Stimulated activated CD8-positive, alpha-beta memory T cell treated with anti-CD3 and anti-CD28 coated beads, Interleukin-4, amount 100 ng/mL, for 24 hours (primary cell): ENCODE measurements at places on chromosomes 5 and 9.

- DNase-seq = no peak
Measured at GRCh38 chr5:74020503-74020902, 394.5 kb downstream of the ARHGEF28 start.

- DNase-seq = no peak
Measured at GRCh38 chr5:568061-568781, 43.9 kb upstream of the CEP72 start.

DNA sequence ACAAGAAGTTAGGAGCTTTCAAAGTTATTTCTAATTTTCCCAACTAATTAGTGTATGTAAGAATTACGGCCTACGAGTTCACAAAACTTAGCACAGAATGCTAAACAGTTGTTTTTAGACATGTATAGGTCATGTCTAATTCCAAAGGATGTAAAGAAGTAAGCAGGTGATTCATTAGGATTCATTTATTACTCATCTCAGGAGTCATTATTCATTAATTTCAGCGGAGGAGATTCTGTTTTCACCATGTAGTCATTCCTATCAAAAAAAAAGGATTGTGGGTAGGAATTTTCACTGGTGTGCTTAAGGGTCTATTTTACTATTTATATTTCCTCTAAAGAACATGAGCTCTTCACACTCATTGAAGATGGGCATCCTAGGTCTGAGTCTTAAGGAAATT, 532.2 kb downstream of the ACTL7B start:
- DNase-seq = no peak

GRCh38 chr5:56457887-56458812, 225.0 kb upstream of the ANKRD55 start:
- no peak for DNase-seq

GRCh38 chr9:96327694-96328352, 25.8 kb upstream of the HSD17B3 start:
- DNase-seq = peak; percentile 7

GRCh38 chr5:73816656-73817420, 190.8 kb downstream of the ARHGEF28 start:
- DNase-seq = no peak

- DNase-seq = no peak
Measured at GRCh38 chr9:96619124-96619465, 548 bp downstream of the CDC14B start.

DNA sequence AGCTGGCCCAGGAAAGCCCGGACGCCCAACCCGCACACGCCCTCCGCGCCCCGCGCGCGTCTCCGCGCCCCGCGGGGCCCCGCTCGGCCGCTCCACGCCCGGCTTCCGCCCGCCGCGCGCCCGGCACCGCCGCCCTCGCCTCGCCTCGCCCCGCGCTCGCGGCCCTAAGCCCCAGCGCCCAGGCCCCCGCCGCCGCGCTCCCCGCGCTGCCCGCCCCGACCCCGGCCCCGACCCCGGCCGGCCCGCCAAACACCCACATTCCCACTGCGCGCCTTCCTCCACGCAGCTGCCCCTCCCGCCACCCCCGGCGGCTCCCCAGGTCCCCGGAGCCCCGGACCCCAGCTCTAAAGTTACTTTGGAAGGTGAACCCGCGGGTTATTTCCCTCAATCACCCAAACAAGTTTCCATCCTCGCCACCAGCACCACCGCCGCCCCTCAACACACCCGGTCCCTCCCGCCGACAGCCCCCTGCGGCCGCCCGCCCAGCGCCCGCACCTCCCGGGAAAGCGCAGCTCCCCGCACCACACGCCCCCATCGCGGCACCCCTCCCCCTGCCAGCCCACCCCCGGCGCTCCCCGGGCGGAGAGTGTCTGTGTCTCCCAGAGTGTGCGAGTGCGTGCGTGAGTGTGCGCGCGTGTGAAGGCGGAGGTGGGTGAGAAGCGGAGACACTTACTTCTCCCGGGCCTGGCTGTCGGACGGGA, 439 bp downstream of the SSBP2 start:
- no peak for DNase-seq

DNA sequence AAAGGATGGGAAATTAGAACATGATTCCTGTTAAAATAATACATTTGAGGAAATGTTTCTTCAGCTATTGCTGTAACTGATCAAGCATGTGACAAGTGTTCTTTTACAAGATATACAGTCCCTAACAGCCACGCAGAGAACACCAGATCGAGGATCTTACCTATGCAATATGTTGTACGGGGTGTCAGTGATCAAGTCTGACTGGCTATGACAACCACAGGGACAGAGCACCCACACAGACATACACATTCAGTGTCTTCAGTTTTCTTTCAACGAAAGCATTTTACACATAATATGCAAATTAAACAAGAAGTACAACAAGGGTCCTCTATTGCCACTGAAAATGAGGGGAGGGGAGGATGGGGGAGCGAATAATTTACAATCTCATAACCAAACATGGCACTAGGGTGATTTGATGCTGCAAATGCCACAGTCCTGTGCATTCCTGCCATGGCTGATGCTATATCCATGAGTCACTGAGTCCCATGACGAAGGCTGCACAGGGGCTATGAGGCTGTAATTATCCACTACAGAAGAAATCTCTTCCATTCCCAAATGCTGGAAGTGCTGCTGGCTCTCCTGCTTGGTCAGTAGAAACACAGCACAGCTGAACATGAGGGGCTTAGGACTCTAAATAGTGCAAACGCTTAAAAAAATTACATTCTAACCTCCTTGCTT, 118.2 kb downstream of the KLHL3 start:
- no peak for DNase-seq

DNA sequence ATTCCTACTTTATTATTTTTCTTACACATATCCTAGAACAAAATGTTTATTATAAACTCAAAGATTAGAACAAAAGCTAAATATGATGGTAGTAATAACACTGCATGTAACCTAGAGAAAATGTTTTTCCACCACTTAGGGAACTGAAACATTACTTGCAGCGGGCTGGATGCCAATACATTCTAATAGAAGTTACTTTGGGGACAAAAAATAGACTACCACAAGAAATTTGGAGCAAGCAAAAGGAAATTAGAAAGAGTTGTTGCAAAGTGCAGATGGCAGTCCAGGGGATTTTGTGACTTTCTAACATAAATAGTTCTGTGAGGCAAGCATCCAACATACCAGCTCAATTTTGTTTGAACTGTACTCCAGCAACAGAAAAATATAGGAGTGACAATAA, 255.3 kb upstream of the GRIN3A start:
- DNase-seq = no peak

DNA sequence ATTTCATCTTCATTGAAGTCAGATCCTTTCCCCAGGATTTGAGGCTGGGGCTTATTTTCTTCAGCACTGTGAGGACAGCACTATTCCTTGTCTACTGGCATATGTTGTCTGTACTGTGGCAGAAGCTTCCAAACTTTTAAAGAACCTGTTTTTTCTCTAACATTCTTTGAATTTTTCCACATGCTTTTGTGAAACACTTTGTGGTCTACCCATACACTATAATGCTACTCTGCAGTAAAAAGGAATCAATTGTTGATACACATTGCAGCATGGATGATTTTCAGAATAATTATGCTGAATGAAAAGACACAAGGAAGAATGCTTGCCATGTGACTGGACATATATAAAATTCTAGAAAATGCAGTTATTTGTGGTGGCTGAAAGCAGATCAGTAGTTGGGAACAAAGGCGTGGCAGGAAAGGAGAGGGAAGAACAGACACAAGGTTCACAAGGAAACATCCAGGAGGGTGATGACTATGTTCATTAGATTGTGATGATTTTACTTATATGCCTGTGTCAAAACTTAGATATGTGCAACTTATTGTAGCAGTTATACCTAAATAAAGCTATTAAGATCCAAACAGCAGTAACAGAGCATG, 96.8 kb downstream of the WNK2 start:
- no peak for DNase-seq

- DNase-seq = no peak
Measured at GRCh38 chr5:143435210-143435657, 31.7 kb upstream of the NR3C1 start.

DNA sequence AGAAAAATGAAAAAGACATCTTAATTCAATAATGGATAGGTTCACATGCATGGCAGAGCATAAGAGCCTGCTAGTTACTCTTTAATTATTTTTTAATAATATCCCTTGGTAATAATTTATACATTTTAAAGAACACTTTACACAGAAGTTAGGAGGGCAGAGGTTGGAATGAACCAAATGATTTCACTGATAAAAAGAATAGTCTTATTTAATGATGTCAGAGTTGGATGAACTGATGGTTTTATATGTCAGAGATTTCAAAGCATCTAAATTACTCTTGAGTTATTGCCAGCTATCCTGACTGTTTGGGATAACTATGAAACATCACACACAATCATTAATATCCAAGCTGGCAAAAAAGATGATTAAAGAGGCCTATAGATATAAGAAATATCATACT, 244.8 kb downstream of the CSNK1G3 start:
- DNase-seq = no peak

DNA sequence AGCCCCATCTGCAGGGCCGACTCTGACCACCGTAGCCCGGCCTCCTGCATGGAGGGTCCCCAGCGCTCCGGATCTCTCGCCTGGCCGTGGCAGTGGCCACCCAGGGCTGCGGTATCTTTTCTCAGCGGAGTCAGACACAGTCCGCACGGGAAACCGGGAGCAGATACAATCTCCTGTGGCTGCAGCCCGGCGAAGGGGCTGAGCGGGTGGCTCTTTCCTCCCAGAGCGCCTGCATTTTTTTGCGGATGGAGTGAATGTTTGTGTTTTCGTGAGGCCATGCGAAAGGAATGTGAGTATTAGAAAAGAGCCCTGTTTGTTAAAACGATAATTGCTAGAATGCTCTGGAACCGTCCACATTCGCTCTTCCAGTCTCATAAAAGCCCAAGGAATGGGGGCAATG, 53.4 kb upstream of the PTCH1 start:
- no peak for DNase-seq

GRCh38 chr5:2203774-2204173, 321.0 kb upstream of the IRX4 start:
- no peak for DNase-seq

- no peak for DNase-seq
Measured at GRCh38 chr5:147431586-147431985, 78.3 kb downstream of the DPYSL3 start.

DNA sequence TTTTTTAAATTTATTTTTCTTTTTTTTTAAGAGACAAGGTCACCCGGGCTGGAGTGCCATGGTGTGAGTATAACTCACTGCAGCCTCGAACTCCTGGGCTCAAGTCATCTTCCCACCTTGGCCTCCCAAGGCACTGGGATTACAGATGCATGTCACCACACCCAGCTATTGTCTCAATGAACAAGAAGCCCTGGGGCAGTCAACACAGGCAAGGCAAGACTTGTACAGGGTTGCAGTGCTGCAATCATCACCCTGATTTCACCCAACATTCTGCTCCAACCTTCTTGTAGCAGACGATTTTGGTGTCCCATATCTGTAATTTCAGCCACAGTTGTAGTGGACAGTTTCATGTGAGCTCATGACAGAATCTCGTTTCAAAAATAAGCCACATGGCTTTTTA, 205.8 kb upstream of the KIF2A start:
- DNase-seq = no peak

GRCh38 chr5:170306381-170306831, 8.8 kb upstream of the LCP2 start:
- no peak for DNase-seq

- DNase-seq = no peak
Measured at GRCh38 chr5:81779916-81780266, 29.0 kb upstream of the SSBP2 start.

DNA sequence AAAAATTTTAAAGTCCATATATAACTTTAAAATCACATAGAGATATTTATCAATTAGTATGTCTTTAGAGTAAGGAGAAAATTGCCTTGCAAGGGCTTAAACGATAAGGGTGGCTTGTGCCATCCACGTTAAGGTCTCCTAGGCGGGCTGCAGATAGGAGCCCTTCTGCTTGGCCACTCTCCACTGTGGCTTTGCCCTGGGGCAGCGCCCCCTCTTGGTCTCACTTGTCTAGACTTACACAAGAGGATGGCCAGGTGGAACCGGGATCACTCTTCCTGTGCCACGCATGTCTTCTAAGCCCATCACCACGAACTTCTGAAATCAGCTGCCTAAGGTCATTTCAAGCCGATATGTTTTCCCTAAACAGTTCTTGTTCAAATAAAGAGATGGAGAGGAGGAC, 2.9 kb downstream of the FPGS start:
- peak; percentile 21 for DNase-seq

DNA sequence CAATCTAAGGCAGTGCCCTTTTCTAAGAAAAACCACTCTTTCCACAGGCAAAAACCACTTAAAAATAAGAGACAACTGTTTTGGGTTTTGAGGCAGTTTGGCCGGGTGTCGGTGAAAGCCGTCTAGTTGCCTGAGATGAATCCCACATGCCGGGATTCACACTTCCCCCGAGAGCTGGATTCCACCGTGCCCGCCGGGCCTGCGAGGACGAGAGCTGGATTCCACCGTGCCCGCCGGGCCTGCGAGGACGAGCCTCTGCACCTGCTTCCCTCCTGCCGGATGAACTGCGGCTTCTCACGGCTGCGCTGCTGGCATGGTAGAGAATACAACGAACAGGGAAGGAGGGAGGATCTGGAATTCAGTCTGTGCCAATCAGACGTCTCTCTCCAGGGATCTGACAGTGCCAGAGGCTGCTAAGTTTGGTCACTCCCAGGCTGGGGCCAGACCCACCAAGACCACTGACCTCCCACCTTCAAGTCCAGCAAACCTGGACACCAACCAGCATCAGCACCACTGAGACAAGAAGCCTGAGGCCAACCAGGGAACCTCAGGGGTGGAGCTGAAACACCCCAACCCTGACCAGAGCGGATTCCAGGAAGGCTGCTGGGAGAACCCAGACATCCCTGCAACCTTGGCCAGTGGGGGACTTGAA, 23.0 kb downstream of the VAV2 start:
- no peak for DNase-seq

- no peak for DNase-seq
Measured at GRCh38 chr5:77131361-77131760, 44.3 kb upstream of the ZBED3 start.

- DNase-seq = no peak
Measured at GRCh38 chr5:154386952-154387629, 58.7 kb upstream of the SAP30L start.

- no peak for DNase-seq
Measured at GRCh38 chr5:133739181-133739780, 126.9 kb upstream of the FSTL4 start.

DNA sequence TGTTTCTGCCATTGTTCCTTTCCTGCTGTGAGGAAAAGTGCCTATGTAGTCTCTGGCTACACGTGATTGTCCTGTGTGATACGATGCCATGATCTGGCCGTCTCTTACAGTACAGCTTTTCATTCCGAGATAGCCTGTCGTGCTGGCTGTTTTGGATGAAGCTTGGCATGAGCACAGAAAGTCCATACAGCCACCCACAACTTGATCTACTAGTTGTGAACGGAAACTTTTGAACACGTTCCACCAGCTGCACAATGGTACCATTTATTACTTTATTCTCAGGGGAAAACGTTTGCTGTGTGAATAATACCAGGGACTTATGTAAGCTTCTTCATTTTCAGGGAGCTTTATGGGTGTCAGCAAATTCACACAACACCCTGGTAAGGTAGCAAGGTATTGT, 217.6 kb upstream of the ANKRD55 start:
- no peak for DNase-seq
